ENCODE measurements at places on chromosomes 4 and X. TPM values are rescaled to one million over a fixed set of nuclear protein-coding genes. Genes with fewer than 3 reads are reported as not detected.

DNA sequence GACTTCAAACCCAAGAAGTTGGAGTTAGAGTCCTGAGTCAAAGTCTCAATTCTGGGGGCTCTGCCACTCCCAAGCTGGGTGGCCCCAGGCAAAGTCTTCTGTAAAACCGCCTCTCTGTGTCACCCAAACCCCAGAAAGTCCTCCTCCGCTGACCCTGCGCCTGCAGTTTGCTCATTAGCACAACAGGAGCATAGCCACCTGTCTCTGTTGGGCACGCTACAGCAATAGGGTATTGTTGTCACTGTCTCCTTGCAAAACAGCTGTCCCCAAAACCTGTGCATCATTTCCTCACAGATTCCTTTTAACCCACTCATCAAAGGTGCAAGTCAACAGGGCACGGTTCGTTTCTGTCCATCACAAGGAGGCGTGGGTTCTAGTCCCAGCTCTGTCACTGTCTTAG is 8.0 kb upstream of the DGAT2L6 start:
- no peaks in the 10 kb centered on the region for H3K36me3 ChIP-seq
- H3K27me3 ChIP-seq: no peaks in the 10 kb centered on the region
- no peak for DNase-seq
- no peak overlapping the region for H3K27ac ChIP-seq

DNA sequence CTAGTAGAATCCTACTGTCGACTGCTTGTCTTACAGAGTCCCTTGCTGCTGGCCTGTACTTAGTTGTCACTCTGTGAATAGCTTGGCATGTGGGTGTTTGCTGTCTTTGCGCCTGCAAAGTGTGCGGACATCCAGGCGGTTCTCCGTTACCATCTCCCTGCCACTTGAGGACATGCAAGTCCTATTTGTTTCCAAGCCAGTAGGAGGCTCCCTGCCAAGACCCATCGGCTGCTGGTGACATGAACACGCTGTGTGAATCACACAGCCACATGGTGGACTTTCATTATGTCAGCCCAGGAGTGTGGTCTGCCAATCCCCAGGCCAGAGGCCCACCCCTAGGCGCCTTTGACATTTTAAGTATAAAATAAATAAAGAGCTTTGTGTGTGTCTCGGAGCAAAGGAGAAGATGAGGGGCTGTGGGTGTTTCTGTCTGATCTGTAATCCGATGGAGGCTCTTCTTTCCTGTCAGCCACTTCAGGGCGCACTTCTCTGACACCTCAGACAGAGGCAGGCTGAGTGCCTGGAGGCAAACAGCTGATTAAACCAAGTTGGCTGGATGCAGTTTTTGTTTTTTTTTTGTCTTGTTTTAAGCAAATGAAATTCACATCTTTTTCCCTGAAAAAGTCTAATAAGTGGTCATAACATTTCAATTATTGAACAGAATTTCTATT is 51.5 kb downstream of the ALPK1 start:
- no peak overlapping the region for H3K4me3 ChIP-seq
- H3K27me3 ChIP-seq: no peaks in the 10 kb centered on the region
- H3K36me3 ChIP-seq: no peaks in the 10 kb centered on the region
- H3K4me1 ChIP-seq: no peaks in the 10 kb centered on the region

DNA sequence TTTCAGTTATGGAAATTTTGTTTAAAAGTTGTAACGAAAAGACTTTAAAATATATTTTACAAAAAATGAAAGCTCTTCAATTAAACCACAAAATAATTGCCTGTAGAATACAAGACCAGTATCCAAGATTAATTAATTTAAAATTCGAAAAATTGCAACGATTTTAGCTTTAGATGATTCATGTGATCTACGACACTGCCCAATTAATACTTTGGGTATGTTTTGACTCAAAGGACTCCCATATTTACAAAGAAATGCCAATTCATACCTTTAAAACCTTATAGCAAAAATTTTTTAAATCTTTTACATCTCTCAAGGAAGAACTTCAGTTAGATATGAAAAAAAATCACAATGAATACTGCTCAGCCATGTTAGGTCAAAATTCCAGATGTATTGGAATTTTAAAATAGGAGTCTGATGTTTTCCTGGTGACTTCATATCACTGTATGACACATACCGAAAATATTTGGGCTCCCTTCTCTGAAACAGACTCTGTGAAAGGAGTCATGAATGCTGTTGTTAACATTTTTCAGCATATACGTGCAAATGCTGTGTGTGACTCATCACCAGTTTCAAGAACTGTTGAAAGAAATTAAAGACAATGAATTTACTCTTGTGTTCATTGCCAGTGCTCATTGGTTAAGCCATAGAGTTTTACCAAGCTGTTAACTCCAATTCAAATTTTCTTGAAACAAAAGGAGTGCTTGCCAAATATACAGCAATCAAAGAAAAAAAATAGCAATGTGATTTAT is 13.8 kb upstream of the SMS start:
- no peak overlapping the region for H3K4me3 ChIP-seq
- no peaks in the 10 kb centered on the region for H3K36me3 ChIP-seq
- H3K4me1 ChIP-seq: peaks cover 8% of the 10 kb centered on the region
- no peak overlapping the region for H3K27ac ChIP-seq
- DNase-seq: peak; percentile 71

The CSN1S1 gene
- polyA plus RNA-seq: 0.09 TPM

DNA sequence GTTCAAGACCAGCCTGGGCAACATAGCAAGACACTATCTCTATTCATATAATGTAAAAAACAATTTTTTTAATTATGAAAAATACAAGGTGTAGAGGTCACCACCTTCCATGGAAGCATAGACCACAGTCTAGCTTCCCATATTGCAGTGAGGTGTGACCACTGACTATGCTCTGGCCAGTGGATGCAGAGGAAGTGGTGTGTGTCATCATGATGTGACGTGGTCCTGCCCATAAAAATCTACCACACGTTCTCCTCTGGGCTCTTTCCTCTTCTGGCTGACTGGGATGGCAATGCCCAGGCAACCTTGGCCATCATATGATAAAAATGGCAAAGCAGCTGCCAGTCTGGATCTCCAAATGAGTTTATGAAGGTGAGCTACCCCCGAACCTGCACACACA is 65.7 kb downstream of the RBM47 start:
- H3K27ac ChIP-seq: no peak overlapping the region
- no peaks in the 10 kb centered on the region for H3K36me3 ChIP-seq
- H3K27me3 ChIP-seq: no peaks in the 10 kb centered on the region
- H3K4me3 ChIP-seq: no peak overlapping the region
- peaks cover 2% of the 10 kb centered on the region for H3K4me1 ChIP-seq

- DNase-seq: no peak
- no peaks in the 10 kb centered on the region for H3K36me3 ChIP-seq
- H3K4me3 ChIP-seq: no peak overlapping the region
- H3K27me3 ChIP-seq: no peaks in the 10 kb centered on the region
- H3K27ac ChIP-seq: no peak overlapping the region
- no peaks in the 10 kb centered on the region for H3K4me1 ChIP-seq
These were observed 71.2 kb downstream of the LNX1 start for GRCh38 chr4:53520116-53520515.

DNA sequence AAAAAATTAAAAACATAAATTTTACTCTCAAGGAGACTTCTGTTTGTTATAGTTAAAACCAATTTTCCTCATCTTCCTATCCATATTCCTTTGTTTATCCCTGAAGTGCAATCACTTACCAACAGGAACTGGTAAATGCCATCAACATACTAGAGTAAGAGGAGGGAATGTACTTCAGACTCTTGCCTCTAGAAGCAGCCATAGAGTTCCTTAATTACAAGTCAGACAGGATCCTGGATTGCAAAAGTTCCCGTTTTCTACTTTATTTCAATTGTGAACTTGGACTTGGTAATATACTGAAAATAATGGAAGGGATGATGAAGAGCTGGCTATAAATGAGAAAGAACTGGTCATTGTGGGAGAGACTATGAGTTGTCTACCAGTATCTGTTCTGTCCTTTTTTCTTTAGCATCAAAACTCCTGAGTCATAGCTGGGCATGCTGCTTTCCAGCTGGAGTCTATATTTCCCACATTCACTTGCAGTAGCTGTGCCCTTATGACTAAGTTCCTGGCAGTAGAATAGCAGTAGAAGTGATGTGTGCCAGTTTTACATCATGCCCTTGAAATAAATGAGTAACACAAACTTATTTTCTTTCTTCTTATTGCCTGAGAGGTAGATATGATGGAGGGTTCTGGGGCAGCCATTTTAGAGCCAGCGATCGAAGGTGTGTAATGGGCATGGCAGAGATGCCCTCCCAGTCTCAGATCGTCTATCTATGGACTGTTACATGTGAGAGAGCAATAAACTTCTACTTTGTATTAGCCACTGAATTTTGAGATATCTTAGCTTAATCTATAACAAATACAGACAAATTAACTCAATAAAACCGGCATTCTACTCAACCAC is 26.8 kb upstream of the SPARCL1 start:
- DNase-seq: peak; percentile 27
- no peak overlapping the region for H3K4me3 ChIP-seq
- H3K27me3 ChIP-seq: no peaks in the 10 kb centered on the region
- no peak overlapping the region for H3K27ac ChIP-seq
- H3K36me3 ChIP-seq: no peaks in the 10 kb centered on the region

DNA sequence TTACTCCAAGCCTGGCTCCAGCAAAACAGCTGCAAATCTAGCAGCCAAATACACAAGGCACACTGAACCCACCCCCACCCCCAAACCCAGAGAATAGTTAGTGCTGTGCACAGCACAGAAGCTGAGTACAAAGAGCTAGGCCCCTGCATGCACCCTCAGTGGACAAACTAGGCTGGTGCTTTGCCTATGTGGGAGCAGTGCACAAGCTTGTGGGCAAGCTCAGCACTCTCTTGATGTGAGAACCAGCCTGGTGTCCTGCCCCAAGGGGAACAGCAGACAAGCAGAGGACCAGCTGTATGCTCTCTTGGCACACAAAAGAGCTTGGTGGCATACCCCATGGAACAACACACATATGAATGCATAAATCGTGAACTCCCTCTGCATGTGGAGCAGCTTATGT is 81.7 kb downstream of the FAAH2 start:
- no peak for DNase-seq
- no peak overlapping the region for H3K4me3 ChIP-seq
- no peaks in the 10 kb centered on the region for H3K4me1 ChIP-seq

GRCh38 chrX:155615938-155616337 is 3.2 kb upstream of the TMLHE start:
- H3K4me3 ChIP-seq: no peak overlapping the region
- H3K27me3 ChIP-seq: no peaks in the 10 kb centered on the region
- no peak for DNase-seq
- no peaks in the 10 kb centered on the region for H3K36me3 ChIP-seq
- no peak overlapping the region for H3K27ac ChIP-seq
- no peaks in the 10 kb centered on the region for H3K4me1 ChIP-seq

GRCh38 chrX:68196939-68197791 is 236.1 kb downstream of the OPHN1 start:
- H3K27ac ChIP-seq: no peak overlapping the region
- no peaks in the 10 kb centered on the region for H3K27me3 ChIP-seq
- DNase-seq: peak; percentile 66
- H3K4me1 ChIP-seq: no peaks in the 10 kb centered on the region

GRCh38 chr4:174217273-174218126 is 66.0 kb downstream of the FBXO8 start:
- no peaks in the 10 kb centered on the region for H3K36me3 ChIP-seq
- peaks cover 41% of the 10 kb centered on the region for H3K4me1 ChIP-seq
- peaks cover 90% of the 10 kb centered on the region for H3K27me3 ChIP-seq

The GPC3 gene
- polyA plus RNA-seq: 48.8 TPM

DNA sequence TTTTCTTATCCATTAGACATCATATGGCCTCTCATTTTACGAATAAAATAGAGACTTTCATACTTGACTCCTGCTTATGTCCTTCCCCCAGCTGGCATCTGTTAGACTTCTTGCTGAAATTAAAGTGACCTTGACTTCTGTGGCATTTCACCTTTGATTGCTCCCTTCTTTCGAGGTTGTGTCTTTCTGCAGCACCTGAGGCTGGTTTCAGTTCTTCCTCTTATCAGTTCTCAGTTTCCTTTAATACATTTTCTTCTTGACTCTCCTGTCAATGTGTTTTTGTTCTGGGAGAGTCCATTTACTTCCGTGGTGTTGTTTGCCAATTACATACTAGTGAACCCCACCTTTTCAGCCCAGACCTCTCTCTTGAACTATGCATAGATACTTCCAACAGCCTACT is 81.6 kb downstream of the RBPJ start:
- peaks cover 6% of the 10 kb centered on the region for H3K36me3 ChIP-seq
- no peaks in the 10 kb centered on the region for H3K27me3 ChIP-seq
- H3K4me3 ChIP-seq: no peak overlapping the region
- peaks cover 7% of the 10 kb centered on the region for H3K4me1 ChIP-seq
- DNase-seq: no peak

The OTUD6A gene
- polyA plus RNA-seq: not detected

The MBTPS2 gene
- 2.0 TPM for polyA plus RNA-seq

Measured in lung (tissue), 17 donors.